ENCODE measurements at places on chromosomes 12 and 14.

- no peak for DNase-seq
Measured at GRCh38 chr12:75579552-75579951, 68.1 kb upstream of the KRR1 start.

DNA sequence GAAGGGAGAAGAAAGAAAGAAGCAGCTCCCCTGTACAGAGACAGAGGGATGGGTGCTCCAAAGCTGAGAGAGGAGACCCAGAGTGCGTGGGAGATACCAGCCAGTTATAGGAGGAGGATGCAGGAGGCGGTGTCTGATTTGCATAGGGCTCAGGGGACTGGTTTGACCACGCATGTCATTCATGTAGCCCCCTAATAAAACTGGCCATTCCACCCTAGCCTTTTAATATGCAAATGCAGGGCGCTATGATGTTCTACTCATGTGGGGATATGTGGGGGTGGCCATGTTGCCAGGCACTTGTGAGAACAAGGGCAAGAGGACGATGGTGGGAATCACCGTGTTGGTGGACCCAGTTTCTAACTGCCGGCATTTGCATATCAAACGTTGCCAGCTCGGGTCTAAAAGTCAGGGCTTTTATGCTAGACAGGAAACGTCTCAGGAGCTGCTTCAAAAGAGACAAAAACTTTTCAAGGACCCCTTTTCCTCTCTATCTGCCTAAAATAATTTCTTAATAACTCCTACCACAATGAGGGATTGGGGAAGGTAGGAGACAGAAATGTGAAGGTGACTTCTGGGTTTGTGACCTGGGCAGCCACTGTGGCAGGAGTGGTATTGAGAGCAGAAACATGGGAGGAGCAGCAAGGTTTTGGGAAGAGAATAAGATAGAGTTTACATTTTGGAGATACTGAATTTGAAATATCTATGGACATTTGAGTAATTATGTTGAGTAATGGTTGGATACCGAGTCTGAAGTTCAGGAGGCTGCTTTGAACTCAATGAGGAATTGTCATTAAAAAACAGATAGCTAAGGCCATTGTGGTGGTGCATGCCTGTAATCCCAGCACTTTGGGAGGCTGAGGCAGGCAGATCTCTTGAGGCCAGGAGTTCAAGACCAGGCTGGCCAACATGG lies 2.2 kb upstream of the ATXN3 start:
- no peak for DNase-seq

GRCh38 chr14:80003138-80003537 lies 208.2 kb downstream of the DIO2 start:
- no peak for DNase-seq

- peak; percentile 82 for DNase-seq
Measured at GRCh38 chr14:49972823-49973222, 79.9 kb downstream of the ARF6 start.

DNA sequence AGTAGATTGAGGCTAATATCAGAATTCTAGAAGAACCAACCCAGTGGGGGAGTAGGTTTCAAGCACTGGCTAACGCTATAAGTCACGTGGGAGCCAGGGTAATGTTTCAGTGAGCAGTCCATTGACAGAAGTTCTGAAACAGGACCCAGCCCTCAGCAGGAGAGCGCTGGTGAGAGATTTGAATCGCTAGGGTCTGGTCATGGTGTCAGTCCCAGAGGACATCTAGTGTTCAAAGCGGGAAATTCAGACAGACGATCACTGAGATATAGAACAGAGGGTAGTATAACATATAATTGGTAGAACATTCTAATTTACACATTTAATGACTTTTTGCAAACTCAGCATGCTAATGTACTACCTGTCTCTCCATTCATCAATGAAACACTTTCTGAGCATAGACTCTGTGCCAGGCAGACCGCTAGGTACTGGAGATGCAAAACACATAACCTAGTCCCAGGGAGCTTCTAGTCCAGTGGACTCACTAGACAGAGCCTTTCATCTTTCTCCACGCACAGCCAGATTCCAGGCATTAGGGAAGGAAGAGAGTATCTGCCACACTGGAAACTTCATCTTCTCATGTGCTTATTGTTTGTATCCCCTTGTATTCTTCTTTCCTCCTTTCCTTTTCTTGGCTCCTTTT lies 35.4 kb upstream of the RNASE3 start:
- no peak for DNase-seq

DNA sequence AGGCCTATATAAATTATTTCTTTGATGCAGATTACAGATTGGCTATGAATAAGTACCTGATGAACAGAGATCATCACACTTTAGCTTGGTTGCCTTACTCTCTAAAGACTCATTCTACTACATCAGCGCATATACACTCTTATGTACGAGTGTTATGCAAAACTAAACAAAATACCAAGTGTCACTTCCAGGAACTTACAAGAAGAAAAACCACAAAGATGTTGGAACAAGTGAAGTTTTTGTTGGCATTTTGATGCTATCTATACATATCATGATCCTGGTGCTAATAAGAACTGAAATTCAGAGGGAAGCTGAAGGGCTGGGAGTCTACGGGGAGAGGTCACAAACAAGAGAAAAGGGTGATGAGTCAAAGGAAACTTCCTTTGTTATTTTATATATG lies 47.9 kb upstream of the CERS5 start:
- DNase-seq: no peak

GRCh38 chr12:98154850-98155249 lies 360.5 kb upstream of the TMPO start:
- peak; percentile 54 for DNase-seq

GRCh38 chr12:67797753-67798152 lies 149.2 kb downstream of the DYRK2 start:
- no peak for DNase-seq

GRCh38 chr12:6383572-6384498 lies at the start of gene LTBR:
Gene LTBR (plus strand): TSS chr12:6384162. CDS start chr12:6384359, 197 bp downstream.
- DNase-seq: peak; percentile 37

DNA sequence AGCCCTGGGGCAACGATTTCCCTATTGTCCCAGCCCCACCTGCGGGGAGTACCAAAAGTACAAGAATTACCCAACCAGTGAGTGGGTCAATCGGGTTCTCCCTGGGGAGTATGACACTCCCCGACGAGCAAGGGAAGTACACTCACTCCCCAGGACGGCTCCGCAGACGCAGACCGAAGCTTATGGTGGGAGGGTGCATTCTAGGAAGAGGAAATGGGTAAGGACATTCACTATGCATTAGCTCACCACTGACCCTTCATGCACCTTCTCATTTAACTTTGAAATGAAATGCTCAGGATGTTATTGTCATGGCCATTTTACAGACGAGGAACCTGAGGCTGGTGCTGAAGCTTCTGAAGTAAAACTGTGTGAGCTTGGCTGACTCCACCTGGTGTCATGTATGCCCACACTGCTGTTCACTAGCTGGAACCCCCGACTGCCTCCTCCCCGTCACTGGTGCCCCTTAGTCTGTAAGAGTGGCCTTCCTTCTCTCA lies 45.8 kb upstream of the TMED10 start:
- no peak for DNase-seq

DNA sequence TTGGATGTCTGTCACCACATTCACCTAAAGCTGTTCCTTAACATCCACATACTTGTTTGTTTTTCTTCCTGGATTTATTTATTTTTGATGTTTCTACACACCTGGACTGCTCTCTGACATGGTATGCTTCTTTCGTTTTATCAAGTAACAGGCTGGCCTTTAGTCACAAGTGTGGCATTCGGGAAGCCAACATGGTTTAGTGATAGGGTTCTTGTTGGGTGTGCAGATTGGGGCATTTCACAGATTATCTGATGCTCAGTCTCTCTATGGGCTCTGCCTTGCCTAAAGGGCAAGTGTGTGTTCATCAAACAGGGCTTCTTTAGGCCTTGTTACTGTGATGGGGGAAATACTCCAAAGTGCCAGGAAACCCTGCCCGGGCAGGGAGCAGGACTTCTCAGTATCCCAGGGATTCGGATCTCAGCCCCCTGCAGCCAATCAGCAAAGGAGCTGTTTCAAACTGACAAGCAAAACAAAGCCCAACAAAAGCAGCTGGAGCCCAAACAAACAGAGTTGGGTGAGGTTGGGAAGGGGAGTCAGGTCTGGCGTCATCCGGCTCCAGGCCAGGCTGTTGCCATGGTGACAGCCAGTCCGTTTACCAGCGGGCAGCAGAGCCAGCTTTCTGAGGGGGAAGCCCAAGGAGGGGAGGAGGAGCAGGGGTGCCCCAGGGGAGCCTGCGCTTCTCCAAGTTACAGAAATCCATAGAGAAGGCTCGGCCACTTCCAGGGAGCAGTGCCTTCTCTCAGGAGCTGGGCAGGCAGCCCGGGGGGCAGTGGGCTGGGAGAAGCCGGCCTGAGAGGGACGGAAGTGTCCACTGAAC lies 31.9 kb downstream of the FOS start:
- DNase-seq: peak; percentile 22

- DNase-seq: peak; percentile 55
Measured at GRCh38 chr12:19105463-19105862, 24.1 kb upstream of the PLEKHA5 start.

DNA sequence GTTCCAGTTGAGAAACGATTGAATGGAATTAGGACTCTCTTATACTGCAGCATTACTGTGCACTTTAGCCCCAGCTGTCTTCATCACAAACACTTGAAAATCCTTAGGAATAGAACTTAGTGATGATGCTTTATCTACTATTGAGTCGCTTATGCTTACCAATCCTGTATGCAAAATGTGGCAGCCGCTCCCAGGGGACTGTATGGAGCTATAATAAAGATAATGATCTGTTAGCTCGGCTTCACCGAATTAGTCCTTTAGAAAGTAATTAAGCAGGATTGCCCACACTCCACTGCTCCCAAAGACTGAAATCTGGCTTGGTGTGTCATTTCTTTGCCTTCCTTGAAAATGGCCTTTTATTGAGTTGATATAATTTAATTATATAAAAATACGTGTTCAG lies 10.6 kb downstream of the EML1 start:
- no peak for DNase-seq

GRCh38 chr12:24872211-24872610 lies 76.7 kb downstream of the BCAT1 start:
- DNase-seq: no peak

DNA sequence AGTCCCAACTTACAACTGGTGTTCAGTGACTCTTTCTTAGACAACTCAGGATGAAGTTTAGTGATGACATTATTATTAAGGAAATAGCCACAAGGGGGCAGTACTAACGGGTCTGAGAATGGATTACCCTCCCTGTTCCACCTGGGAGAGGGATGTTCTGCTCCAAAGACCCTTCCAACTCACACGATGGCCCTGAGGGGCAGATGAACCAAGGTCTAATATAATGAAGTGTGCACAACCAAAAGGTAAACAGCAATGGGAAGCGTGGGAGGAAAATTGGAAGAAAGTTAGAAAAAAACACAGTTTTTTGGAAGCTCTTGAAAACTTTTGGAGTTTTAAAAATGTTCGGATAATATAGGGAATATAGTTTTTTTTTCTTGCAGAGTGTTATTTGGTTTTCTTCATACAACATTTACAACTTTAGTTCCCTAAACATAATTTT lies 24.0 kb downstream of the FGF6 start:
- peak; percentile 14 for DNase-seq

DNA sequence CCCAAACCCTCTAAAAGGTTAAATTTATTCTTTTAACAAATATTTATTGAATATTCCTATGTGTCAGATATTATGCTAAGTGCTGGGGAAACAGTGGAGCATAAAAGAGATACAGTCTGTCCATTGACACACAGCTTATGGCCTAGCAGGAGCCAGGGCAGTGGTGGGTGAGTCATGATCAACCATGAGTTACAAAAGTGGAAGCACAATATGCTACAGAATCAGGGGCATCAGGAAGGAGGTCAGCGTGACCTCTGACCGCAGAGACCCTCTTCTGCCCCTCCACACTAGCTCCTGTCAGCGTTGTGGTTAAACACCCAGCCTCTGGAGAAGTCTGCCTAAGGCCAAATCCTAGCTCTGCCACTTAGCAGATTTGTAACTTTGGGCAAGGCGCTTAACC lies 4.7 kb upstream of the PPP1R1A start:
- no peak for DNase-seq

DNA sequence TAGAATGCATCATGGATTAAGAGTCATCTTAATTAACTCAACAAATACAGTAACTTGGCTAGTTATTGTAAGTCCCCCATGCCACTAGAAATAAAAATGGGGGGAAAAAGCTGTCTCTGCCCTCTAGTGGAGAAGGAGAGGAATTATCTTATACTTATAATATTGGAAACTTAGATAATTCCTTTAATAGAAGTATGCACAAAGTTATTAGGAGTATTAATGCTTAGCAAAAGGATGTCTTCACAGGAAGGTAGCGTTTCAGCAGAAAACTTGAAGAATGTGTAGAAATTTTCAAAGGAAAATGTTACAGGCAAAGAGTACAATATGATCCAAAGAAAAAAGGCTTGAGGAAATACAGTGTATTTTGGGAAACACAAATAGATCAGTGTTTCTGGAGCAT lies 19.8 kb downstream of the OR5AU1 start:
- no peak for DNase-seq

- DNase-seq: no peak
Measured at GRCh38 chr12:18427520-18427919, 166.2 kb downstream of the PIK3C2G start.

DNA sequence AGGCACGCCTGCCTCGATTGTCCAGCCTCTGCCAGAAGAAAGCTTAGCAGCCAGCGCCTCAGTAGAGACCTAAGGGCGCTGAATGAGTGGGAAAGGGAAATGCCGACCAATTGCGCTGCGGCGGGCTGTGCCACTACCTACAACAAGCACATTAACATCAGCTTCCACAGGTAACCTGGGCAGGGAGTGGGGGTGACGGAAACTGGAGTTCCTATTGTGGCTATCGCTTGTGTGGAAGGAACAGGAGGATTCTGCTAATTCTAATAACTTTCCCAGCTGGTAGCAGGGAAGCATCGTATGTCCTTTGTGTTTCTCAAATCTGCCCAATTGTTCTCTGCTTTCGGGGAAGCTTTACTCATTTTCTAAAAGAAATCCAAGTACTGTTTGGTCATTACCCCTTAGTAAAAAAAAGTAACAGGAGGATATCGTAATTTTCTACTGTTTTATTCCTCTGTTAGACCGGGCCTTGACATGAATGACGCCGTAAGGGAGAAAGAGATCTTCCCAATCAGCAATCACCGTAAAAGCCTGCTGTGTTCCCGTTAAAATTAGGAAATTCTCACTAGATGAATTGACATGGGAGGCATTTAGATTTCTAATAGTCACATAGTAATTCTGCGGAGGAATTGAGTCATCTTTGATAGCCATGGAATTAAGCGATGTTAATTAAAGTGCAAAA lies 449 bp downstream of the THAP2 start:
- DNase-seq: no peak

DNA sequence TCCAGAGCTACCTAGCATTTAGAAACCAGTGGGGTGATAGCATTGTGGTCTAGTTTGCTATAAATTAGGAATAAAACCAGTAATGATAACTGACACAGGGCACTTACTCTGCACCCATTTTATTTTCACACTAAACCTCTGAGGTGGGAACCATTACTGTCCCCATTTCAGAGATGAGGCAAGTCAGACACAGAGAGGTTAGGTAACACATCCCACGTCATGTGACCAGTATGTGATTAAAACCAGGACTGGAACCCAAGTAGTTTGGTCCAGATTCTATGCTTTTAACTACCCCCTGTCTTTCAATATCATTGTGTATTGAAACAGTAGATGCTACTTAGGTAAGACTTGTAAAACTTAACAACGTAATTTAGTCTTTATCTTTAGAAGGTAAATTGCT lies 110.2 kb downstream of the PLXNC1 start:
- no peak for DNase-seq

GRCh38 chr12:101759396-101760047 lies 20.3 kb upstream of the SYCP3 start:
- DNase-seq: peak; percentile 24
